T-helper 17 cell (primary cell): ENCODE measurements at places on chromosomes 1 and 21. TPM values are rescaled to one million over a fixed set of nuclear protein-coding genes. Genes with fewer than 3 reads are reported as not detected.

ATP1A2 gene
- total RNA-seq: not detected

CCDC185 gene
- not detected for total RNA-seq

CDA gene
- 1.1 TPM for total RNA-seq

STRIP1 gene
- total RNA-seq: 70.1 TPM
